ENCODE measurements at places on chromosomes 12 and 14. TPM values are rescaled to one million over a fixed set of nuclear protein-coding genes. Genes with fewer than 3 reads are reported as not detected.

PRKD1 gene
- total RNA-seq: 7.2 TPM

OR10AD1 gene
- not detected for total RNA-seq

ST8SIA1 gene
- total RNA-seq: 1.0 TPM

TMEM30B gene
- 0.34 TPM for total RNA-seq

LMNTD1 gene
- total RNA-seq: 0.82 TPM

PIK3C2G gene
- total RNA-seq: not detected

TAS2R42 gene
- total RNA-seq: not detected

TAS2R46 gene
- 1.6 TPM for total RNA-seq

IAPP gene
- not detected for total RNA-seq

MED13L gene
- total RNA-seq: 54.6 TPM

CNPY2 gene
- total RNA-seq: 112 TPM

NGB gene
- total RNA-seq: not detected

DNAJC22 gene
- 0.48 TPM for total RNA-seq

KRT81 gene
- not detected for total RNA-seq
